ENCODE measurements at places on chromosomes 16 and 17. TPM values are rescaled to one million over a fixed set of nuclear protein-coding genes. Genes with fewer than 3 reads are reported as not detected.

GRCh38 chr16:53775821-53776431, 72.0 kb downstream of the FTO start:
- DNase-seq: no peak

DNA sequence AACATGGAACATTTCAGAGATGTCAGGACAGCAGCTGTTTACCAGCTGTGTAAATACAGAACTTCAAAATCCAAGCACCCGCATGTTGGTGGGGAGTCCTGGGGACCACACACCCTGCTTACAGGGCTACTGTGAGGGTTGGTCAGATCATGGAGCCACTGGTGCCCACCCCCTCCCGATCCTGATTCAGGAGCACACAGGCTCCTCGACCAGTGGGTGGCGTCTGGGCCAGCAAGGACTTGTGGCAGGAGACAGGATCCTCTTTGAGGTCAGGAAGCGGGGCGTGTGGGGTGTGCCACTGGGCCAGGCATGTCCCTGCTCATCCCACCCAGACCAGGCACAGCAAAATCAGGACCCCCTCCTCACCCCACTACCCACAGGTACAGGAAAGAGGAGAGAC, 83.6 kb downstream of the SDK2 start:
- DNase-seq: peak; percentile 27

- DNase-seq: no peak
These were observed 6.4 kb downstream of the PER1 start for GRCh38 chr17:8145811-8146210.

Gene PPY
- total RNA-seq: not detected

Measured in HCT116 (cell line).